Activated T-helper 17 cell treated with anti-CD3 and anti-CD28 coated beads, Interleukin-2, amount 50 U/mL, for 72 hours (primary cell): ENCODE measurements at places on chromosomes 16 and 17. TPM values are rescaled to one million over a fixed set of nuclear protein-coding genes. Genes with fewer than 3 reads are reported as not detected.

The C17orf58 gene
- 25.9 TPM for total RNA-seq

The EMC8 gene
- total RNA-seq = 42.7 TPM

The DNAAF1 gene
- total RNA-seq = 0.21 TPM

The TRIM72 gene
- total RNA-seq = 0.08 TPM

The HSD11B2 gene
- total RNA-seq = 0.21 TPM

The KCNAB3 gene
- 8.6 TPM for total RNA-seq

GRCh38 chr17:44587339-44587738, 30.1 kb downstream of the FZD2 start:
- H3K36me3 ChIP-seq = no peaks in the 10 kb centered on the region
- no peak for ATAC-seq
- H3K27me3 ChIP-seq = peaks cover 8% of the 10 kb centered on the region
- H3K4me3 ChIP-seq = no peak overlapping the region
- no peak overlapping the region for H3K27ac ChIP-seq

- ATAC-seq = peak; percentile 93
- peaks cover 9% of the 10 kb centered on the region for H3K4me1 ChIP-seq
- peak overlapping the region; percentile 28 for H3K4me3 ChIP-seq
- peaks cover 3% of the 10 kb centered on the region for H3K27me3 ChIP-seq
- H3K36me3 ChIP-seq = no peaks in the 10 kb centered on the region
Observed at GRCh38 chr17:9676820-9677310, 31.5 kb downstream of the USP43 start.

DNA sequence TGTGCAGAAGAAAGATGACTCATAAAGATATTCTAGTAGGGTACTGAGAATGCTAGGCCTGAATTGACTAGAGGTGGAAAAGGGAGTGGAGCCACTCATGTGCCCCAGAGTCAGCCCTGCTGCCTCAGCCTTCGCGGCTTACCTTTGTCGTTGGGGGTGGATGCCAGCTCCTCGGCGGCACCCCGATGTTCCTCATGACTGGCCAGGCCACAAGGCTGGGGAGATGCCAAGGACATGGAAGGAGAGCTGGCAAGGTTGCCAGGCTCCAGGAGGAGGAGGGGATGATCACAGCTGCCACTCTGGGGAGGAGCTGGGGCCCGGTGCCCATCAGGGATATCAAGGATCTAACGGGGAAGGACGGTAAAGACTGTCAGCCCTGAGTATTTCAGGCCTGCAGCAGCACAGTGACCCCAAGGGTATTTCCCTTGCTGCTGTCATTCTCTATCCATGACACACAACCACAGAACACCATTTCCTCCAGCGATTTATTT, 9.7 kb upstream of the SLC35B1 start:
- H3K27ac ChIP-seq = peak overlapping the region; percentile 97
- peak overlapping the region; percentile 77 for H3K4me3 ChIP-seq
- H3K36me3 ChIP-seq = peaks cover 94% of the 10 kb centered on the region
- peaks cover 39% of the 10 kb centered on the region for H3K4me1 ChIP-seq
- H3K27me3 ChIP-seq = no peaks in the 10 kb centered on the region
- peak; percentile 74 for ATAC-seq

GRCh38 chr16:117379-118365, 20.8 kb downstream of the NPRL3 start:
- no peak overlapping the region for H3K27ac ChIP-seq
- peaks cover 4% of the 10 kb centered on the region for H3K4me1 ChIP-seq
- H3K27me3 ChIP-seq = no peaks in the 10 kb centered on the region
- peaks cover 38% of the 10 kb centered on the region for H3K36me3 ChIP-seq
- no peak overlapping the region for H3K4me3 ChIP-seq

DNA sequence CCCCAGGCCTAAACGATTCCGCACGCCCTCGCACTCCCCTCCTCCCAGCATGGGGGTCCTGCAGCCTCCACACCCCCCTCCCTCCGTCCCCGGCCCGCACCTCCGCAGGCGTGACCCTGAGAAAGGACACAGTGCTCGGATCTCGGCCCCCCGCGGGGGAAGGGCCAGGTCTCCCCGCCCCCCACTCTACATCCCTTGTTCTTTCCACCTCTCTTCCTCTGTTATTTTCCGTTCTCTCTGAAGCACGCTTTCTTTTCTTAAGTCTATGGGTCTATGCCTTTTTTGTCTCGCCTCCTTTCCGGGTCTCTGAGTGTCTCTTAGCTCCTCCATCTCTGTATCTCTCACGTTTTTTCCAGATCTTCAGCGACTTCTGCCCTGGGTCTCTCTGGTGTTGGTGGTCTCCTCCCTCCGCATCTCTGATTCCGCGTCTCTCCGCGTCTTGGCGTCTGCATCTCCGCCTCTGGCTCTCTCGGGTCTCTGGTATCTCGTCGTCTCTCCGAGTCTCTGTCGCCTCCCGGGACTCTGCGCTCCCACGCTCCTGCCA, 2.1 kb upstream of the HES7 start:
- peaks cover 27% of the 10 kb centered on the region for H3K27me3 ChIP-seq
- H3K36me3 ChIP-seq = peaks cover 38% of the 10 kb centered on the region
- peak overlapping the region; percentile 95 for H3K4me3 ChIP-seq

DNA sequence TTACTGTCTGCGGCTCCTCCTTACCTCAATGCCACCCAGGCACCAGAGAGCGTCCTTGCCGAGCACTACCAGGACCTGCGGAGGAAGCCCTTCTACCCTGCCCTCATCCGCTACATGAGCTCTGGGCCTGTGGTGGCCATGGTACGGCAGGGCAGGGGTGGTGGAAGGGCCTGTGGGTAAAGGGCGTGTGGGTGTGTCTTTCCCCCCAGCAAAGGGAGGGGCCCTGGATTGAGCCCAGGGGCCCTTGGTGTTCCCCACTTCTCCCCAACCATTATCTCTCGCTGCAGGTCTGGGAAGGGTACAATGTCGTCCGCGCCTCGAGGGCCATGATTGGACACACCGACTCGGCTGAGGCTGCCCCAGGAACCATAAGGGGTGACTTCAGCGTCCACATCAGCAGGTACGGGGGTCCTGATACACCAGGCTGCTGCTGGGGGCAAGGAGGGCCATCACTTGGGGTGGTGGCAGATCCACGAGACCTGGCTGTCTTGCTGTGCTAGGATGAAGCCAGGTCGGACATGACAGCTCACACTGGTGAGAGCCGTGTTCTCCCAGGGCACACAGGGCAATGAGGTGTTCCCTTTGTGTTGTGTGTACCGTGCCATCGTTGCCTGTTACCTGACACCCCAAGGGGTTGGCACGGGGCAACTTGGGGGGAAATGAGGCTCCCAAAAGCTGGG, 2.2 kb upstream of the DECR2 start:
- H3K4me3 ChIP-seq = no peak overlapping the region
- H3K27ac ChIP-seq = no peak overlapping the region
- no peaks in the 10 kb centered on the region for H3K27me3 ChIP-seq
- H3K36me3 ChIP-seq = no peaks in the 10 kb centered on the region

- H3K4me3 ChIP-seq = no peak overlapping the region
- peaks cover 11% of the 10 kb centered on the region for H3K27me3 ChIP-seq
- no peak overlapping the region for H3K27ac ChIP-seq
- H3K4me1 ChIP-seq = no peaks in the 10 kb centered on the region
- H3K36me3 ChIP-seq = no peaks in the 10 kb centered on the region
Observed at GRCh38 chr16:73210084-73210483, 162.2 kb upstream of the ZFHX3 start.

DNA sequence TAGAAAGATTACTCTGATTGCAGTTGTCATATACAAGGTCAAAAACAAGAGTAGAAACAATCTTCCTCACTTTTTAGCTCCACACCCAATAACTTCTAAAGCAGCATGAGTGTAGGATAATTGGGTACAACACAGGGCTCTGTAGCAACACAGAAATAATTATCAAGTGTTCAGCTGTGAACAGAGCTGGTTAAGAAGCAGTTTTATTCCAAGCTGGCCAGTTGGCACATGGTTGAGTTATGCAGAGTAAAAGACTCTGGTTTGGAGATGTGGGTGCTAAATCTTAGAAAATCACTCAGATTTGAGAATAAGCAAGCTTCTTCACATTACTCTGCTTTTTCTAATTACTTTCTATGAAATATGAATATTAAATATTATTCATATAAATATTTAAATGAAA, 118.5 kb downstream of the KIF2B start:
- no peak overlapping the region for H3K27ac ChIP-seq
- no peaks in the 10 kb centered on the region for H3K36me3 ChIP-seq

DNA sequence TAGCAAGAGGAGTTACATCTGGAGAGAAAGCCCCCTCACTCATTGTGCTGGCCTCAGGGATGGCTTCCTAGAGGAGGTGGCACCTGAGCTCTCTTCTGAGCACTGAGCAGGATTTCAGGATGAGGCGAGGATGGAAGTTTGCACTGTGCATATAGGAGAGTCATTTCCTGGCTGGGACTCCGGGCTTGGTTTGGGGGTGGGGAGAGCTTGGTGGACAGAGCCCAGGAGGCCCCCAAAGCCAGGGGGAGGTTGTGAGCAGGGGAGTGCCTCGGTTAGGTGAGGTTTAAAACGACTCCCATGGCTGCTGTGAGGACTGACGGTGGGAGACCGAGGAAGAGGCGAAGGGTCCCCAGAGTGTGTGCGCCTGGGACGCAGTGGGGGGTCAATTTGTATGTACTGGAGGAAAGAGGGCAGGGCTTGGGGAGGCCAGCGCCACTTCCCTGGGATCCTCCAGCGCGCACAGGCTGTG, 1.2 kb downstream of the CAMKK1 start:
- H3K27me3 ChIP-seq = no peaks in the 10 kb centered on the region
- no peak for ATAC-seq
- H3K36me3 ChIP-seq = no peaks in the 10 kb centered on the region
- peak overlapping the region; percentile 68 for H3K4me3 ChIP-seq
- peaks cover 34% of the 10 kb centered on the region for H3K4me1 ChIP-seq

DNA sequence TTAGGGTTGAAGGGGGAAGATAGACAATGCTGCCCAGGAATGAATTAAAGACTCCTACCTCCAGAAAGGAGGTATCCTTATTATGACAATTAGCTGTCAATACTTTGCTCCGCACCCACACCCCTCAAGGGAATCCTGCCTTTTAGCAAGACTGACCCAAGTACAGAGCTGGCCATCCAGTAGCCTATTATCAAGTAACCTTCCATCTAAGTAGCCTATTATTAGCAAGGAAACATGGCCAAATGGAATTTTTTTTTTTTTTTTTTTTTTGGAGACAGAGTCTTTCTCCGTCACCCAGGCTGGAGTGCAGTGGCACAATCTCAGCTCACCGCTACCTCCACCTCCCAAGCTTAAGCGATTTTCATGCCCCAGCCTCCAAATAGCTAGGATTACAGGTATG, 161.3 kb downstream of the PMP22 start:
- no peak overlapping the region for H3K27ac ChIP-seq
- no peaks in the 10 kb centered on the region for H3K36me3 ChIP-seq
- H3K4me3 ChIP-seq = no peak overlapping the region
- ATAC-seq = no peak
- no peaks in the 10 kb centered on the region for H3K4me1 ChIP-seq
- peaks cover 9% of the 10 kb centered on the region for H3K27me3 ChIP-seq

GRCh38 chr17:36601303-36602029, at the start of gene MRM1:
MRM1 (plus strand) TSS chr17:36601583; CDS start chr17:36601811, 228 bp downstream.
- peaks cover 28% of the 10 kb centered on the region for H3K4me1 ChIP-seq
- peak within 1 kb of the TSS; percentile 89 for H3K4me3 ChIP-seq
- peak within 1 kb of the TSS; percentile 97 for H3K27ac ChIP-seq
- no peaks in the 10 kb centered on the region for H3K27me3 ChIP-seq
- H3K36me3 ChIP-seq = peaks cover 20% of the 10 kb centered on the region

- peaks cover 9% of the 10 kb centered on the region for H3K4me1 ChIP-seq
- peak; percentile 72 for ATAC-seq
- H3K36me3 ChIP-seq = peaks cover 5% of the 10 kb centered on the region
Observed at GRCh38 chr17:63419949-63420867, 25.9 kb downstream of the CYB561 start.

DNA sequence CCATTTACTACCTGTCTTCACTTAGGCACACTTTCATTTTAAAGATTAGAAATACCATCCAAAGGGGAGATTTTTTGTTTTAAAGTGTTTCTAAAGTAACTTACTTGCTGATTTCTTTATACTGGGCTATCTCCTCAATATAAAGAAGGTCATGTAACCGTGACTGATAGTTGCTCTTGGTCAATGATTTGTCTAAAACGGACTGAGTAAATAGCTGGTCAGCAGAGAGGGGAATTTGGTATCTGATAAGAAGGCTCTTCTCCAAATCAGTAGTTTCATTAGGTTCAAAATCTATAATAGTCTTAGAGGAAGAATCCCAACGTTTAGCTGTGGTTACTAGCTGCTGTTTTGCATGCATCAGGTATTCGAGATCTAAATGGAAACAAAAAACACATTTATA, 66.4 kb downstream of the HELZ start:
- no peaks in the 10 kb centered on the region for H3K4me1 ChIP-seq
- H3K4me3 ChIP-seq = no peak overlapping the region
- ATAC-seq = no peak
- no peak overlapping the region for H3K27ac ChIP-seq
- no peaks in the 10 kb centered on the region for H3K27me3 ChIP-seq

DNA sequence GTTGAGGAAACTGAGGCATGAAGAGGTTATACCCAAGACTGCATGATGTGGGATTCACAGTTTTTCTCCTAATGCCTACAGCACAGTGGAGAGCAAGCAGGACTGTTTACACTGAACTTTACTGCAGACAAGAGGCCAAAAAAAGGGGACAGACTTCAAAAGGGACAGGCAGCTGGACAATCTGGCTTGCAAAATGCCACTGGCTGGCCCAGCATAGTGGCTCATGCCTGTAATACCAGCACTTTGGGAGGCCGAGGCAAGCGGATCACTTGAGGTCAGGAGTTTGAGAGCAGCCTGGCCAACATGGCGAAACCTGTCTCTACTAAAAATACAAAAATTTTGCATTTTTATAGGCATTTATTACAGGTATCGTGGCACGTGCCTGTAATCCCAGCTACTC, 2.0 kb upstream of the MGAT5B start:
- peaks cover 4% of the 10 kb centered on the region for H3K4me1 ChIP-seq
- no peak overlapping the region for H3K4me3 ChIP-seq
- no peak for ATAC-seq
- H3K27ac ChIP-seq = no peak overlapping the region

DNA sequence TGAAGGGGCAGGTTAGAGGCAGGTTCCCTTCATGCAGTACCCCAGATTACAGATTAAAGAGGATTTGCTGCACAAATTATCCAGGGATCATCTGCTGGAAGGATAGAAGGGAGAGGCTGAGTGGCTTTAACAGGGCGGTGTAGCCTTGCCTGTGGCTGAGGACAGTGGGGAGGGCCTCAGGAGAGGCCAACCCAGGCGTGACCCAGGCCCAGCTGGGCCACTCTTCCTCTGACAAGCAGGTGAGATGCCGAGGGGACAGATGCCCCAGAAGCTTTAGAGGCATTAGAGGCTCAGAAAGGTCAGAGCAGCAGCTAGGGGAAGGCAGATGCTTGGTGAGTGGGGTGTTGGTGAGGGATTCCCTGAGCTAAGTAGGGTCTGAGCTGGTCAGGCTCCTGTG, 18.1 kb upstream of the MTMR4 start:
- no peaks in the 10 kb centered on the region for H3K36me3 ChIP-seq
- peak overlapping the region; percentile 25 for H3K4me3 ChIP-seq
- peaks cover 26% of the 10 kb centered on the region for H3K27me3 ChIP-seq
- ATAC-seq = no peak
